ENCODE measurements at places on chromosomes 2 and 18.

GRCh38 chr18:2070631-2071030, 500.7 kb downstream of the METTL4 start:
- no peak for DNase-seq

GRCh38 chr2:203650860-203651613, 55.4 kb upstream of the CD28 start:
- no peak for DNase-seq

GRCh38 chr2:235070063-235070706, 118.4 kb downstream of the SH3BP4 start:
- no peak for DNase-seq

DNA sequence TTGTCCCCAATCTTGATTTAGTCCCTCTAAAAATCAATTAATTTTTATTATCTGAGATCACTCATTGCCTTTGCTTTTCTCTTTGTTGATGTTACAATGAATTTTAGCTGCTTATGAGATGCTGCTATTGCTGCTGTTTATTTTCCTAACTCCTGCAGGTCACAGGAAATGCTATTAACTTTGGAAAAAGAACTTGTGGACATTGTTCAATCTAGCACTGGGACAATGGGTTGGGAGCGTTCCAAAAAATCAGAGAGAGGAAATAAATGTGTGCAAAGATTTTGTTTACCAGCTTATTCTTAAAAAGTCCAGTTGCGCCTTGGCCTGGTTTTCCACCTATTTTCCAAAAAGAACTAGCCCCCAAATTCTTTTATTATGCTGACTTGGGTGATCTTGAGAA, 268.3 kb downstream of the PTH2R start:
- DNase-seq, result no peak

GRCh38 chr2:131039908-131040660, 53.2 kb downstream of the FAM168B start:
- DNase-seq, result no peak

DNA sequence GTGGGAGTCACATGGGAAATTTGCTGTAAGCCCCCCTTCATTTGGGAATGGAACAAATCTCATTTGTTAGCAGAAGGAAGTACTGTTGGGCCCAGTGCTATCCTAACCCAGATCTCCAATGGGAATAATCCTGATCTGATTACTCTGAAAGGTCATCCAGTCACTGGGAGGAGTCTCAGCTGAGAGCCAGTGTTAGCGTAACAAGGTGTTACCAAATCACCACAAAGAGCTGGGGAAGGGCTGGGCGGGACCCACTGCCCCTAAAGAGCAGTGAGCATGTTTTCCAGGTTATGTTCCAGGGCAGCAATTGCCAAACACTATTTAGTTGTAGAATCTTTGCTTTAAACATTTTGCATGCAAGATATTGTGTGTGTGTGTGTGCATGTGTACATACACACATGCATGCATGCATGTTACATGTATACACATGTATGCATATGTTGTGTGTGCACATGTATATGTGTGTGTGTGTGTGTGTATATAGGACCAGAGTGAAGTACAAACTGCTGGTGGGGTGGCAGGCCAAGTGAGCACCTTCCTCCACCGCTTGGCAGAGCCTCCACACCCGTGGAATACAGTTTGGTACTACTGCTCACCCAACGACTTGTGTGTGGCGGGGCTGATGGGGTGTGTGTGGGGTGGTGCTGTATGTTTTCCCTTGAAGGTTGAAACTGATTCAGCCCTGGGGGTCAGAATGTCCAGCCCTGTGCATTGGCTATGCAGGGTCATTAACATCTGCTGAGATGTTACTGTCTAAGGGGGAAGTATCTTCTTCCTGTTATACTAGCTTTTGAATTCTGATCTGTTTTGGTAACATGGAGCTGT, 15.2 kb downstream of the INPP5D start:
- no peak for DNase-seq

- DNase-seq, result no peak
Measured at GRCh38 chr2:209578394-209579001, 154.7 kb downstream of the MAP2 start.

DNA sequence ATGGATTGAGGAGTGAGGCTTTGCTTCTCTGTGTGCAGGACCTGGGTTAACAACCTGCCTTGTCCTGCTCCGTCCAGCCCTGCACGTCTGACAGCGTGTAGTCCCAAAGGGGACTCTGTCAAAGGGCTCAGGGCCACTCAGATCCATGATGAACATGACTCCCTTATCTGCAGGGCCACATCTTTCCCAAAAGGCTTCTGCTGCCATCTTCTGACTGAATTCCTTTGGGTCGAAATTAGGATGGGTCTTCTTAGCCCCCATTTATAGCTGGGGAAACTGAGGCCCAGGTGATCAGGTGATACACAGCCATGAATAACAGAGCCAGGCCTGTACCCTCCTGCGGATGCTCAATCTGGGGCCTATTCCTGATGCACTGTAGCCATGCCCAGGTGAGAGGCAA, 109.2 kb downstream of the CELF4 start:
- DNase-seq, result no peak

DNA sequence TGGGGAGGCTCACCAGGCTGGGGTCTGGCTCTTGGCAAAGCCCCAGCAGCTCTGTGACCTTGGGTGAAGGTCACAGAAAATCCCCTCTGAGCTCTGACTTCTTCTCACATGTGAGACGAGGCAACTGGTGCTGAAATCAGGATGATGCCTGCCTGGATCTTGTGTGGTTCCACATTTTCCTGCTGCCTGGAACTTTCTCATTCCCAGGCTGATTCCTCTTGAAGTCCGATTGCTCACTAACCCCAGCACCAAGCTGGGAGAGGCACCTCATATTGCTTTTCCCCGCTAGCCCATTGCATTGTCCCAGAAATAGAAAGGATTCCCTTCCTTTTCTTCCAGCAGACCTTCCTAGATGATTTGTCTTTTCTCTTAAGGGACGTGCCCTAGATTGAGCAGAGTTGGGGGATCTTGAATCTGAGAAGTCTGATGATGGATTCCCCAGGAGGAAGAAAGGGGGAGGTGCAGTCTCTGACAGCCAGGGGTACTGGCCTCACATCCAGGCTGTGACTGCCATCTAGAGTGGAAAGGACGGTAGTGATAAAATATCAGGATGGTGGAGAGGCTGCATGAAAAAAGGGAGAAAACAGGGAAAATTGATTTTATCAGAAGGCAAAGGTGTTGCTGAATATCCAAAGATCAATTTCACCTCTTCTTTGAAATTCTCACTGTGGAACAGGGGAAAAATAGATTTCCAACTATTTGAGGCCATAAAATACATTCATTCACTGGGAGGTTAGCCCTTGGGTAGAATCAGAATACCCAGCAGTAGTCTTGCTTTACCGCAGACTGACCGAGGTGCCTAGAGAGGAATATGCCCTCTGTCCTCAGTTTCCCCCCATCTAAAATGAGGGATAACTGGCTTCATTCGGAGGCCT, 96.3 kb downstream of the FAM210A start:
- DNase-seq, result no peak

DNA sequence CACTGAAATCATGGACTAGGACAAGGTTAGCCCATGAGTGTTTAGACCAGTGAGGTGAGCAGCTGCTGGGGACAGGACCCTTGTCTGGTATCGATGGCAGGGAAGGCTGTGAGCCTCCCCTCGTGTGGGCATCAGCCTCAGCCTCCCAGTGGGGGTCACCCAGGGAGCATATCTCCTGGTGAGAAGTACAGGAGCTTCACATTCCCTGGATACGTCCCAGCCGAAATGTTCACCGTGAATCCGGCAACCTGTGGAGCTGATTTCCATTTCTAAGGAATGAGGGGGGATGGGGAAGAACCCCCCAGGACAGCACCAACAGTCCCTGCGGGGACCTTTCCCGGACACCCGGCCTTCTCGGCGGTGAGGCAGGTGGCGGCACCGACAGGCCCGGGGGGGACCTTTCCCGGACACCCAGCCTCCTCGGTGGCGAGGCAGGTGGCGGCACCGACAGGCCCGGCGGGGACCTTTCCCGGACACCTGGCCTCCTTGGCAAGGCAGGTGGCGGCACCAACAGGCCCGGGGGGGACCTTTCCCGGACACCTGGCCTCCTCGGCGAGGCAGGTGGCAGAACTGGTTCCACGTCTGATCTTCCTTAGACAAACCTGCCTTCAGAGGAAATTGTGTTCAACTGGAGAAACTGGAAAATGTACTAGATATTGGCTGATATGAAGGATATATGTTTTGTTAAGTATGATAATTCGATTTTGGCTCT, 21.2 kb downstream of the RTP5 start:
- no peak for DNase-seq

- DNase-seq, result no peak
Measured at GRCh38 chr2:27038012-27038411, 5.2 kb downstream of the TMEM214 start.

DNA sequence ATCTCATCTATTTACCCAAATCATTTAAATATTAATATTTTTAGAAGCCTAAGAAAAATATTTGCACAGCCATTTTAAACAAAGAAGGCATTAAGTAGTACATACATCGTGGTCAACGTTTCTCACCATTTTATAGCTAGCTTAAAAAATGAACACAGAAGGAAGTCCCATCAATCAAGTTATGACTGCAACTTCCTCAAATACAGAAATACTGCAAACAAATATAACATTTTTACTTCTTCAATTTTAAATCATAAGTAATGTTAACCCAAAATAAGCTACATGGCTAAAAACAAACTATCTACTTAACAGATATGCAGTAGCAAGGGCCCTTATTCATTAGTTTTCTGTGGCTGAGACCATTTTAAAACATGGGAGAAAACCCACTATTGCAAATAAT, 30.6 kb downstream of the ITSN2 start:
- no peak for DNase-seq

DNA sequence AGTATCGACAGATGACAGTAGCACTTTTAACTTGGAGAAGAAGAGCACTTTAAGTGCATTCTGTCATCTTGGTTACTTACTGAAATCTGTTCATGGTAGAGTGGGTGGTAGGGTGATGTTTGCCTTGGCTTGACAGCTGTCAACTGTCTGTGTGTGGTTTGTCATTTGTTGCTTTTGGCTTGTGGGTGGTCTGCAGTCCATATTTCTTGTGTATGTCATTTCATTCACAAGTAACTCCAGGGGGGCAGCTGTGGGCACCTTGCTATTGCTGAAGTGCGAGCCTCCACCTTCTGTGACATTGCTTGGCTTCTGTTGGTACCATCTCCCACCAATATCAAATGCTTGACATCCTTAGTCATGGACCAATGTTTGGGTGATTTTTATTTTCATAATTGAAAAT, 311.6 kb upstream of the NRP2 start:
- DNase-seq, result no peak

DNA sequence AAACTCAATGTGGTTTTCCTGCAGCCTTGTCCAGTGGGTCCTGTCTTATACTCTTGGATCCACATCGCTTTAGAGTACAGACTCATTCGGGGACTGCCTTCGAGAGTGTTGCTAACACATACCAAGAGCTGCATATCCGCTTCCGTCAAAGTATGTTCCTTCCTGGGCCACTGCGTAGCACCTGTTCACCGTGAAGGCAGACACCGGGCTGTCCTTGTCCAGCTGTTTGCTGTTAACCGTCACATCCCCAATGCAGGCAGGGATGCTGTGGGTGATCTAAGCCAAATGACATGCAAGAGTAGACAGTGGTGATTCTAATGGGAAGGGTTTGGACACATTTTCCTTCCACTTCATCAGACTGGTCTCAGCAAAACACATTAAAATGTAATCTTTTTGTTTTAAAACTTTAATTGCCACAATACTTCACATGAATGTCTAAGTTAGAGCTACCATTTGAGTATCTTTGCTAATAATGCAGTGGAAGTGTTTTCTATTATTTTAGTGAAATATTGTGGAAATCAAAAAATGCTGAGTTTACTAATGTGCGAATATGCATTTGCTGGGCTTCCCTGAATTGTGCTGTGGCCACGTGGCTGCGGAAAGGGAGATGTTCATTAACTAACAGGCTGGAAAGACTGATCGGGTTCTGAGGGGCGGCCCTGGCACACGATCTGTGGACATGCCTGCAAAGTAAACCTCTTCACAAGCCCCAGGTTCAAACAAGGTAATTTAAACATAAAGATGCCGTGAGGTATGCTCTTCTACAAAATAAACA, 169.1 kb downstream of the LAMA1 start:
- no peak for DNase-seq

- no peak for DNase-seq
Measured at GRCh38 chr18:39960550-39960949, 1994.5 kb upstream of the PIK3C3 start.

- no peak for DNase-seq
Measured at GRCh38 chr2:7691961-7692656, 774.9 kb downstream of the RNF144A start.

DNA sequence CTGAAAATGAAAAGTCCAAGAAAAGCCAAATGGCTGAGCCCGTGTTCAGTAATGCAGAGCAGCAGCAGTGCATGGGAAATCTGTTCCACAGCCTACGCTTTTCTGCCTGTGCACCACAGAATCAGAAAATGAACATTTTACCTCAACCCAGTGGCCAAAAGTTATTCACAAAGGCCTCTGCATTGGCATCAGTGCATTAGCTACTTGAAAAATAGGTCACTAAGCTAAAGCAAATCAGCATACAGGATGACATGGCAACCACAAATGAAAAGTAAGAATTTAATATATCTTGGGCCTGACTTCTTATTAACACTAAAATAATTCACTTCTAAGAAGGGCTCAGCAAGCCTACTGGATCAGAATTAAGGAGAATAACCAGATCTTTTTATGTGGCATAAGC, 1145.3 kb upstream of the CHAC2 start:
- DNase-seq, result no peak

GRCh38 chr2:189763908-189764661, 1.5 kb upstream of the OSGEPL1 start:
- no peak for DNase-seq

- DNase-seq, result no peak
Measured at GRCh38 chr2:160417745-160418397, 75.7 kb downstream of the RBMS1 start.

DNA sequence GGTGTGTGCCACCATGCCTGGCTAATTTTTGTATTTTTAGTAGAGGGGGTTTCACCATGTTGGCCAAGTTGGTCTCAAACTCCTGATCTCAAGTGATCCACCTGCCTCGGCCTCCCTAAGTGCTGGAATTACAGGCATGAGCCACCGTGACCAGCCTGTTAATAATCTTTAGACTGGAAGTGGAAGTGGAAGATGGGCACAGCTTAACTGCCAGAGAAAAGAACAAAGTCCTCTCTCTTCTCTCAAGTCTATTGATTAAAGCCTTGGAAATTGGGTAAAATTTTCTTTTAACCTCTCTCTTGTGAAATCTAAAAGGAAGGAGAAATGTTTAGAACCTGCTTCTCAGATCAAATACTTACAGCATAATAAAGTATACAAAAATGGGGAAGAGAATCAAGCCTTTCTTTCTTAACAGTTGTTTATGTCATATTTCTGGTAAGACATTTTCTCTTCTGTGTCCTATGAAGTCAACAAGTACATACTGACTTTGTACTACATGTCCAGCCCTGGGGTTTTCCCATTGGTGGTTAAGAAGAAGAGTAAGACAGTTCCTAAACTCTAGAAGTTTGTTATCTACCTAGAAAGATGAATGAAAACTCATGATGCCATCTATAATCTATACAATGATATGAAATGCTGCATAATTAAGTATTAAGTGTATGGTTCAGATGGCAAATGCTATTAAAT, 4.6 kb downstream of the TMEM169 start:
- no peak for DNase-seq

- no peak for DNase-seq
Measured at GRCh38 chr18:57970356-57971095, 73.5 kb upstream of the NEDD4L start.

- DNase-seq, result no peak
Measured at GRCh38 chr18:35197296-35197695, 43.5 kb upstream of the ZNF397 start.

Data from stimulated activated CD4-positive, alpha-beta T cell treated with anti-CD3 and anti-CD28 coated beads, Interleukin-15, amount 100 ng/mL, for 48 hours (primary cell).